Activated T-cell treated with anti-CD3 and anti-CD28 coated beads, Interleukin-2, amount 50 U/mL, for 4 hours (primary cell): ENCODE measurements at places on chromosomes 2 and 18.

GRCh38 chr2:100214265-100214971 lies 72.0 kb upstream of the AFF3 start:
- no peak for DNase-seq

- no peak for DNase-seq
Observed at GRCh38 chr18:27901424-27902226, 275.3 kb downstream of the CDH2 start.

- DNase-seq: no peak
Observed at GRCh38 chr2:95165030-95165370, 609 bp upstream of the ZNF2 start.

DNA sequence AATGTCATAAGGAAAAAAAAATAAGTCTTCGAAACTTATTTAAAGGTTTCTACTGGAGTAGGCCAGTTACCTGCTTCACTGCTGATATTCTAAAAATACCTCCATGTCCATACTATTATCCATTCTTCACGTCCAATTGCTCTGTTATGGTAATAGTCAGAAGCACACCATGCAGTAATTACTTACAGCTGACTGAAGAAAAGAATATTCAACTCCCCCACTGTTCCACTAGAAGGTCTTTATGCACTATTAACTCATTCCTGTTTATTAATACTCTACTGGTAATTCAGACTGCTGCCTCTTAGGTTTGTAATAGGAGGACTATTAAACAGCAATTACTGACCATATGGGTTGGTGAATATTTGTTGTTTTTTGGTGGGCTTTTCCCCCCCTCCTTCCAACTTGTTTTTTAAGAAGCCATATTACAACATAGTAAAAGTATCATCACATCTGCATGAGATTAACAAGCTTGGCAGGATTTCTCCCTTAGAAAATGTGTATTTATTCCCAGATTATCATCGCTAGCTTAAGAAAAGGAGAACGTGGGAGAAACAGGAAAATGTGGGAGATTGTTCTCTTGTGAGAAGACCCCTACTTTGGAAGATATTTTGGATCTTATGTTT lies 806.4 kb upstream of the FANCL start:
- no peak for DNase-seq

GRCh38 chr18:74268933-74269620 lies 22.7 kb downstream of the CYB5A start:
- no peak for DNase-seq

DNA sequence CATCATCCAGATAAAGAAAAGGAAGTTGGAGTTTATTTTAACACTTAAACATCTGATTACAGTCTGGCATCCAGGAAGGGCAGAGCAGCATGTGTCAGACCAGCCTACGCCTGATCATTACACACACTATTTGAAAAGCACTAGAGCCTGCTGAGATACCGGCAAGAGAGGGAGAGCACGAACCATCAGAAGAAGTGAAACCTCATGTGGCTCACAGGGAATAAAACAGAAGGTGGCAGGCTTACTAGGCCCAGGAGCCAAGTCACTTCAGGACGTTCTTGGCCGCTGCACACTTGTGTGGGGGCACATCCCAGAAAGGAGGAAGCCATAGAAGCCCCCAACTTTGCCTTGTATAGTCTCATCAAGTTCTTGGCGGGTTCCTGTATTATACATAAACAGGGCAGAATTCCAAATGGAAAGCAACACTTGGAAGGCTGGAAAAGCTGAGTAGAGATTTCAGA lies 105.5 kb downstream of the UGGT1 start:
- no peak for DNase-seq

GRCh38 chr18:9097349-9097748 lies 5.2 kb upstream of the NDUFV2 start:
- no peak for DNase-seq

DNA sequence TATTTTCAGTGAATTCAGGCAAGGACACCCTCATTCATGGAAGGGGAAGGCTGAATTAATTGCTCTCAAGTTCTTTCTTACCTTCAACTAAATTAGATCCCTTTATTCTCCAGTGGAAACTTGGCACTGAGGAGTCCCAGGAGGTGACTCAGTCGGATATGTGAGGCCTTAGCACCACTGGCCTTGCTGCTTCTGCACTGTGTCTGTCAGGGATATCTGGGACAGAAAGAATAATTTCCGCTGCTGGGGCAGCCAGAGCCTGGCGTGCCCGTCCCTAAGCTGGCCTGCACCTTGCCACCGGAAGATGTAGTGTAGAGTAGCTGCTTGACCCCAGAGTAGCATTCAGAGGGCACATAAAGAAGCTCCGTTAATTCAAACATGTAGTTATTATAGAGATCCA lies 53.4 kb downstream of the LIMS1 start:
- DNase-seq: no peak

DNA sequence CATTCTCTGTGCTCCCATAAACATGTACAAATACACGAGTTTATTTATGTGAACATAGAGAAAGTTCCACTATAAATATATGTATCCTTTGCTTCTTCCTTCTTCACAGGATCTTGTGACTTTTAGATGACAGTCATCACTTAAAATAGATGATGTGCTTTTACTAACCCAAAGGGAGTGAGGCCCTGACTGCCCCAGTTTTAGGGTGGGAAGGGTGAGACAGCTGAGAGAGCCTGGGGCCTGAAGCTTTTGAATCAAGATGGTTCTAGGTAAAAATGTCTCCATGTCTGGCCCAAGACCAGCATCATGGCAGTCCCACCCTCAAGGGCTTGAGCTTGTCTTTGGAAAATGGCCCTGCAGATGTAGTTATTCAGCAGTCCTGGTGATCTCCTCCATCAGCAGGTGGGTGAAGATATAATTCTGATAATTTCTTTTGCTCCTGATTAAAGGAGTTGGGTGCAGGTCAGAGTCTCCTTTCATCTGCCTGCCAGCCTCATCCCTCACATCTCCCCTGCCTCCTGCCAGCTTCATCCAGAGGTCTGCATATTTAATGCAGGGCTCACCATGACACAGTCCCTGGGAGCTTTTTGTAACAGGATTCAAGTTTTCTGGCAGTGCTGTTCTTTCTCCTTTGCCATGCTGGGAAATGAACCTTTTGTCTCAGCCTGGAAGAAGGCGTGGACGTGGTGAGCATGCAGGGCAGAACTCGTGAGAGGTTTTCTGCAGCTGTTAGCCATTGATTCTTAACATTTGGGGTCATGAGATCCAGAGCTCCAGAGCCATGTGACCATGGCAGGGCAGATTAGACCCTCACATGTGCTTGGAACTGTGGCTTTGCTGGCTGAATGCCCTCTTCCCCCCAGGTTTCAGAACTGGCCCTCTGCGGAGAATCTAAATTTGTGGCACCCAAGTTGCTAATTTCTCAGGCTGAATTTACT lies 2.7 kb downstream of the HRH4 start:
- no peak for DNase-seq

- no peak for DNase-seq
Observed at GRCh38 chr2:202604699-202605098, 30.1 kb upstream of the FAM117B start.

DNA sequence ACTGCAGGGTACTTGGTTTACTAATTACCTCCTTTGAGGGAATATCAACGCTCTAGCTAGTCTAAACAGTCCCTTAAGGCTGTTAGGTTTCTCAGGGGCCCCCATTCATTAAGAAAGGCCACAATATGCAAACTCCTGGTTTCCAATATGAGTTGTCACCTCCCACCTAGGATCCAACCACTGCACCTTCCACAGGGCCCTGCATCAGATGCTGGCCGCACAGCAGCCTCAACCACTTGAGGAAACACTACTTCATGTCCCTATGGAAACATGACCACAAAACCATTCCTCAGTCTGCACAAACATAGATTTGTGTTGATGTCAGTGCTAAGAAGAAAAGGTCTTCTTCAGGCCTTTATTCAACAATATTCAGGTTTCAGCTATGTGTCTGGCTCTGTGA lies 40.9 kb downstream of the STAT4 start:
- DNase-seq: no peak

DNA sequence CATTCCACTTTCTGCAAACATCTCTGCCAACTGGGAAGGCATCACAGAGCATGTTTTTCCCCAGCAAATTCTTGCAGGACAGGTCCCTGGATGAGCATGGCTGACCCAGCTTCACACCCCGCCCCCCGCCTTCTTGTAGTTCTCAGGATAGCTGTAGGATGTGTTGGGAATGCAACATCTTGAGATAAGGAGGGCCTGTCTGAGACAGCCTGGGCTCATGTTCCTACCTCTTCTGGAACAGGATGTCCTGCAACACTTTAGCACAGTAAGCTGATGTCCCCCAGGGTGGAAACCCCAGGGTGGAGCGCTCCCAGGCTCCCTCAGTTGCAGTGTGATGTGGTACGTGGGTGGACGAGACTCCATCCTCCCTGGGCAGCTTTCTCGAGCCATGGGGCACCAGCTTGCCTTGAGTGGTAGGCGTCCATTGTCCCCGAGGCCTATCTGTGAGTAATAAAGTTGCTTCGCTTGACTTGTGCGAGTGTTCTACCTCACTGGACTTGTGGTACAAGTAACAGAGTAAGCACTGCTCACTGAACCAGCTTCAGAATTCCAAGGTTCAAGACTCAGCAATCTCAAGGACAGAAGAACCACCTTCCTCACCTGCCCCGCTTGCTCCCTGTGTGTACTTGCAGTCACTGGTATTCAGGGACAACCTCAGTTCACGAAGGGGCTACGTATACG lies 48.6 kb downstream of the EMX1 start:
- no peak for DNase-seq

GRCh38 chr2:29715655-29716054 lies 205.7 kb downstream of the ALK start:
- DNase-seq: no peak

GRCh38 chr2:68256093-68256450 lies 3.7 kb upstream of the PPP3R1 start:
- no peak for DNase-seq

GRCh38 chr18:30763902-30764350 lies 278.6 kb downstream of the DSC3 start:
- DNase-seq: no peak

DNA sequence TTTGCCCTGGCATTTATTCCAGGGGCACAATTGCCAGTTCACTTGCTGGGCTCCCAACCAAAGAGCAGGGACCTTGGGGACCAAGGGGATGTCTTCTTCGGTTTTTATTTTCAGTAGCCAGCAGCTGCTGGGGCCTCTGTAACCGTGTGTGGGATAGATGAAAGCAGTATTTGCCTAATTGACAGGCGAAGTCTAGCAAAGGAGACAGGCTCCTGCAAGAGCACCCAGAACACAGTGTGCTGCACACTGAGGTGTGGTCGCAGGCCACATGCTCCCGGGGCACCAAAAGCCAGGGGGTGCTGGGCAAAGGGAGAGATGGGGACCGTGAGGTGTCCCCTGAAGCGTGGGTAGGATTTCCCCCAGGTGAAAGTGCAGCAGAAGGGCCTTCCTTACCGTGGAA lies 5.3 kb downstream of the SAG start:
- no peak for DNase-seq

GRCh38 chr18:74604361-74604760 lies 6.7 kb downstream of the ZNF407 start:
- no peak for DNase-seq

- DNase-seq: no peak
Observed at GRCh38 chr2:19378939-19379338, 20.5 kb upstream of the OSR1 start.

- no peak for DNase-seq
Observed at GRCh38 chr2:62176801-62177200, 19.1 kb upstream of the B3GNT2 start.

- no peak for DNase-seq
Observed at GRCh38 chr2:202133909-202134265, 60.8 kb downstream of the KIAA2012 start.

DNA sequence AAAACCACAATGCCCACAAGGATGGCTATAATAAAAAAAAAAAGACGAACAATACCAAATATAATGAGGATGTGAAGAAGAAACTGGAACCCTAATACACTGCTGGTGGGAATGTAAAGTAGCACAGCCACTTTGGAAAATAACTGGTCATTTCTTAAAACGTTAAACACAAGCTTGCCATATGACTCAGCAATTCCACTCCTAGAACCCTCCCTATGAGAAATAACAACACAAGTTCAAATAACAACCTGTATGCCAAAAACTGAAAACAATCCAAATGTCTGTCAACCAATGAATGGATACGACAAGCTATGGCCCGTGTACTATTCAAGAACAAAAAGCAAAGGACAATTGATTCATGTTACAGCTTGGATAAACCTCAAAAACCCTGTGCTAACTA lies 7.0 kb upstream of the ALPK2 start:
- DNase-seq: no peak

GRCh38 chr2:3956892-3957291 lies 253.5 kb downstream of the DCDC2C start:
- no peak for DNase-seq

GRCh38 chr18:63514888-63515678 lies 27.1 kb upstream of the SERPINB12 start:
- DNase-seq: no peak

DNA sequence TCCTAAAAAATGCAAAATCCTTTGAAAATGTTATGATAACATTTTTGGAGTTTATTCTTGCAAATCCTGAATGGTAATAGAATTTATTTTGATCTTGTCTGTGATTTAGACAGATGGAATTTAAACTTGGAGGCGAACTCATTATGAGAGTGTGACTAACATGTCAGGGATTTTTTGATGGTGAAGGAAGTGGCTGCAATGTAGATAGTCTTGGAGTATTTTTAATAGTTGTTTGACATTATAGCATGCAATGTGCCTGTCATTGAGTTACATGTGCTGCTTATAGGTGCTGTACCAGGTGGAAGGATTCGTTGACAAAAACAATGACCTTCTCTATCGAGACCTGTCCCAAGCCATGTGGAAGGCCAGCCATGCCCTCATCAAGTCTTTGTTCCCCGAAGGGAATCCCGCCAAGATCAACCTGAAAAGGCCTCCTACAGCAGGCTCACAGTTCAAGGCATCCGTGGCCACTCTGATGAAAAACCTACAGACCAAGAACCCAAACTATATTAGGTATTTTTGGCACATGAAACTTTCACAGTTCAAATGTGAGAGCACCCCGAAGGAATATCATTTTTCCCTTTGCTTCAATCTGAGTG lies 141.8 kb downstream of the MYO1B start:
- DNase-seq: no peak

DNA sequence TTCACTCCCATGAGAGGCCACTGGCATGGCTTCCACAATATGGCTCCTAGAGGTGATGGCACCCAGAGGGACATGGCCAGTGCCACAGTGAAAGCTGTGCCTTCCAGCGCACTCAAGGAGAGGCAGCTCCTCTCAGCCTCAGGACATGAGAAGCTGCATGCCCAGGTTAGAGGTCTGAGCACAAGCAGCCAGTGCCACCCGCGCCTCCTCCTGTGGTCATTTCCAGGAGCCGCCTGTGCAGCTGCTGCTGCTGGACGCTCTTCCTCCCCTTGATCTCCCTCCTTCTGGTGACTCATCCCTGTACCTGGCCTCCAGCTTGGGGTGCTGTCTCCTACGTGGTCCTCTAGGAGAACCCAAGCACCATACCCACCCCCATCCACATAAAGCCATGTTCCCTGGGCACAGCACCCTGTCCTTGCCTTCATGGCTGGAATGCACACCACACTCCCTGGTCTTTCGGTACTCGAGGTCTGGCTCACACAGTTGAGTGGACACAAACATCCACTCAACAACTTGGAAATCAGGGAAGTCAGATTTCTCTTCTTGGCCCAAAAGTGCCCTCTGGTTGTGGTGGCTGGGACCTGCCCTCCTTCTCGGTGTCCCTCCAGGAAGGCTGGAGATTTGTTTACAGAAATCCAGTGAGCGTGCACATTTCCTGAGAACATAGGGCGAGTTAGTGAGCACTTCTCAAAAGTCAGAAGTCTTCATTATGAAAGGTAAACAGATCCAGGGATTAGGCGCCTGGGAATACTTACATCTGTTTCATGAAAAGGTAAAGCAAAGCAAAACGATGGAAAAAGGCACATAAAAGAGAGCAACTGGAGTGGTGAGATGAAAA lies 96.7 kb downstream of the EIPR1 start:
- no peak for DNase-seq

GRCh38 chr18:42417189-42417588 lies 462.2 kb downstream of the PIK3C3 start:
- DNase-seq: no peak
